NCI-H1092 (cell line): ENCODE measurements at places on chromosomes 12 and 14.

GRCh38 chr12:103782399-103782798, 58.6 kb downstream of the NT5DC3 start:
- no peak for DNase-seq

DNA sequence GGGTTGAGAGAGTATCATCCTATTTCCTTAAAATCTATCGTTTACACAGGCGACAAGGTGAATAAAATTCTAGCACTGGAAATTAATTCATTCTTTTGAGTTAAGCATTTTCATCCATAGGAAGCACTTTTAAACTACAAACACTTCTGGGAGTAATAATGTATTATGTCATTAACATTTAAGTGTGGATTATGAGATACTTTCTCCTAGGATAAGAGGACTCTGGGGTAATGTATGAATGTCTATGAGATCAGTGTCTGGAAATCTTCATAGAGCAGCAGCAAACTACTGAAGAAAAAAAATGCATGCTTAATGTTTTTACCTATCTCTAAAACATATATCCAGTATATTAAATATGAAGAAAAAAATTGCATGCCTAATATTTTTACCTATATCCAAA, 86.9 kb downstream of the EPS8 start:
- no peak for DNase-seq

GRCh38 chr12:58148405-58148804, 207.0 kb downstream of the ATP23 start:
- no peak for DNase-seq

DNA sequence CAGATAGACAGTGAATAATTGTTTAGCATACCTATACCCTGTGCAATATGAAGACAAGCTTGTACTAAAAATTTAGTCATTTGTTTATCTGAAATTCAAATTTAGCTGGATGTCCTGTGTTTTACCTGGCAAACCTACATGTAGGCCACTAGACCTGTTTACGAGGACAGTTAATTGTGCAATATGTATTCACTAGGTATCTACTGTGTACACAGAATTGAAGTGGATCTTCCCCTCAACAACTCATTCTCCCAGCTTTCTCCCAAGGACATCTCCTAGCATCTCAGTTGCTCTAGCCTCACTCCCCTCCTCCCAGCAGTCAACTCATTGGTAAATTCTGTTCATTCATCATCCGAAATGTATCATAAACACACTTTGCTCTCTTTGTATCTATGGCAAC, 25.3 kb downstream of the AK7 start:
- DNase-seq: no peak

DNA sequence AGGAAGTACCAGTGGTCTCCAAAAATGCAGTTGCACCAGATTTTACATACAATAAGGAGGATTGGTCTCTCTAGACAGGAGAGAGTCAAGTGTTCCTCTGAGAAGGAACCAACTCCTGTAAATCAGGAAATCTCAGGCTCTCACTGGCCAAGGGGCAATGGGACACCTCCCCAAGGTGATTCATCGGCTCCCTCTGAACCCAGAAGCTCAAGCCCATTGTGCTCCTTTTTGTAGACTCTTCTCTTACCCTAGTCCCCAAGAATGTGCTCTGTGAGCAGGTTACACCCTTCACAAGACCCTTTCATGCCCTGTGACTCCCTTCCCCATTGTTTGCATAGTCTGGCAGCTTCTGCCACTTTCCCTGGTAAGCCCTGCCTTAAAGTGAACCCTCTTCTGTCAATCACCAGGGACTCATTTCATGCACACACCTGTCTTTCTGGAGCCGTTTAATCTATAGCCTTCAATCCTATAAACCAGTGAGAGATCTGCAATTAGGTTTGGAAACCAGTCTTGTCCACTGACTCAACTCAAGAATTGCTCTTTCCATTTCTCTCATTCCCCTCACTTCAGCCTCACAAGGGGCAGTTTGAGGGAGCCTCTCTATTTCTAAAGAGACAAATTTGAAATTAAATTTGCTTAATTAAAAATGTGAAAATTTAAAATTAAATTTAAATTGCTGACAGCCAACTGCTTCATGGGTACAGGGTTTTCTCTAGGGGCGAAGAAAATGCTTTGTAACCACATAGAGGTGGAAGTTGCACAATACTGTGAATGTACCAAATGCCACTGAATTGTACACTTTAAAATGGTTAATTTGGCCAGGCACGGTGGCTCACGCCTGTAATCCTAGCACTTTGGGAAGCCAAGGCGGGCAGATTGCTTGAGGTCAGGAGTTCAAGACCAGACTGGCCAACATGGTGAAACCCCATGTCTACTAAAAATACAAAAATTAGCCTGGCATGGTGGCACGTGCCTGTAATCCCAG, 38.3 kb upstream of the LTA4H start:
- no peak for DNase-seq

DNA sequence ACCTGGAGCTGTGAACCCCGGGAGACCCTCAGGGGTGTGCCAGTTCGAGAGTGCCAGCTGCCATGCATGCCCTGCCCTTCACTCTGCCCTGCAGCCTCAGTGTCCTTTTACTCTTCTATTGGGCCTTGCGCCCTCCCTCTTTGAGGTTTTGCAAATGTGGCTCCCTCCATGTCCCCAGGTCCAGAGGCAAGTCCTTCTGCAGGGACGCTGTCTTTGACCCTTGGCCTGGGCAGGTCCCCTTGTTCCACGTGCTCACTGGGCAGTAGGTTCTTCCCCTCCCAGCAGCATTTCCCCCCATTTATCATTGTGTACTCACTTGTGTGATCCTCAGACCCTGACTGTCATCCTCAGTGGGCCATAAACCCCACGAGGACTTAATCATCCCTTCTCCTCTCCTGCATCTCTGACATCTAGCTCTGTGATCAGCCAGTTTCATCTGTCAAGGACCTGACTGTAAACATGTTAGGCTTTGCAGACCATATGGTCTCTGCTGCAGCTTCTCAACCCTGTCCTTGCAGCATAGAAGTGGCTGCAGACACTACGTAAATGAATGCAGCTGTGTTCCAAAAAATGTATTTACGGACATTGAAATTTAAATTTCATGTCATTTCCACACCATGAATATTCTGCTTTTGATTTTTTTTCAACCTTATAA, 36.6 kb downstream of the TSPAN9 start:
- no peak for DNase-seq
